Tibial nerve (tissue), 4 donors: ENCODE measurements at places on chromosomes 11 and 22.

DNA sequence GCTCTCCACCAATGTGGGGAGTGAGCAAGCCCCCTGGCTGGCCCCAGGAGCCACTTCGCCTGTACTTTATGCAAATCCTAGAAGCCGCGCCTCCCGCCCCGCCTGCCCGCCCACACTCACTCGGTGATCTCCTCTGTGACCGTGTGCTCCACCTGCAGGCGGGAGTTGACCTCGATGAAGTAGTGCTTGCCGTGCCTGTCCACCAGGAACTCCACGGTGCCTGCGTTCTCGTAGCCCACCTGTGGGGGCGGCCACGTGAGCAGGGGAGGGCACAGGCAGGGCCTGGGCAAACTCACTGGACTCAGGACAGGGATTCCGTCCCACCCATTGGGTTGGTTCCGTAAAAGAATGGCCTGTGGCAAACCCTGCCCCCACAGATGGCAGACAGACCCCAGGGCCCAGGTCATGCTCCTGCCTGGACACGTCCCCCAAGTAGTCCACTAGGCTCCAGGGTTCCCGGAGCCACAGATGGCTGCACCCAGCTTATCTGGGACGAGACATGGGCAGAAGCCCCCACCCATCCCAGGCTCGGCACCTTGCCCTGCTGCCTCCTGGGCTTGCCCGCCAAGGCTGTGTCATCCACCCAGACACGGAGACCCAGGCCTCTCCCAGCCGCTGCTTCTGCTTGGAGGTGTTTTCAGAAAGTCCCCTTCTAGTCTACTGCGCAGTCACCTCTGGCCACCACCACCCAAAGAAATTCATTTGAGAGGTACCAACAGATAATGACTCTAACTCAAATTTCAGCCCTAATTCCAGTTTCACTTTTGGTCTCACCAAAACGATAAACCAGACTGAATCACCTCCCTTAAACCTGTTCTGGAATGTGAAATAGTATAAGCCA is 12.1 kb downstream of the LRFN4 start:
- DNase-seq, result no peak

- no peak for DNase-seq
Measured at GRCh38 chr11:47438721-47439120, 10.2 kb downstream of the RAPSN start.

DNA sequence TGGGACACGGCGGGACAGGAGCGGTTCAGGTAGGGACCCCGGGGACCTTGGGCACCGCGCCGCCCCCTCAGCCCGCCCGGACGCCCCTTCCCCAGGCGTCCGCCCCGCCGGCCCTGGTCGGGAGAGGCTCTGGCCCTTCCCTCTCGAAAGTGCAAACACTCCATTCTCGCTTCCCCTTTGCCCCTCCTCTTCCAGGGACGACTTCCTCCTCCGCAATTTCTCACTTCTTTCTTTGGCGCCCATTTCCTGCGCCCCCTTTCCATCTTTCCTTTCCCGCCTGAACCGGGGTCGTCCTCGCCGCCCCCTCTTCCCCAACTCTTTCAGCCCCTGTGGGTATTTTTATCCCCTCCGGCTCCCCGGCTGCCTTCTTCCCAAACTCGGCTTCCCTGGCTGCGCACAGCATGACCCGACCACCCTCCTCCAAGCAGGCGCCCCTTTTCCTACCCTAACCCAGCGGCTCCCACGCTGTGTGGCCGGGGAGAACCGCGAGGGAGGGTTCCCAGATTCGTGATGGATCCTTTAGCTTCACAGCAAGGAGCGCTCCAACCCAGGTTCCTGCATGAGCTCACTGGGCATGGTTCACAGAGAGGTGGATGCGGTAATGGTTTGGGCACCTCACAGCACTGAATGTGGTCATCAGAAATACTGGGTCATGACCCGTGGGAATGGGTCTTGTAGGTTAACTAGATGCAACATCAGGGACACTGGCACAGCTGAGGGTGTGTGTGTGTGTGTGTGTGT is 689 bp downstream of the RAB39A start:
- no peak for DNase-seq

- no peak for DNase-seq
Measured at GRCh38 chr22:22210375-22210774, 34.2 kb upstream of the VPREB1 start.

DNA sequence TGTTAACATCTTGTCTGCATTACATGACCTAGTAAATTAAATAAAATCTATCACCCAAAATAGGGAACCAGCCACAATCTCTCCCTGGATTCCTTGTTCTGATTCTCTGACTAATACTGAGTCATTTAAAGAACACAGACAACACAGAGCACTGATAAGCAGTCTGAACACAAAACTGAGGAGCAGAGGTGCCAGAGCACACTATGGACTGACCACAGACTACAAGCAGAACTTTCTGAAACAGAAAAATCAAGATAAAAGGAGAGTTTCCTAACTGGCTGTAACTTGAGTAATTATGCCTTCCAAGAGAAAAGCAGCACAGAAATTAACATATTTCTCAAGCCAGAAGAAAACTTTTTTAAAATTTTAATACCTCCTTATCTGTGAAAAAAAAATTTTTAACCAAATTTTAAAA is 128.8 kb downstream of the SGSM3 start:
- DNase-seq, result no peak

DNA sequence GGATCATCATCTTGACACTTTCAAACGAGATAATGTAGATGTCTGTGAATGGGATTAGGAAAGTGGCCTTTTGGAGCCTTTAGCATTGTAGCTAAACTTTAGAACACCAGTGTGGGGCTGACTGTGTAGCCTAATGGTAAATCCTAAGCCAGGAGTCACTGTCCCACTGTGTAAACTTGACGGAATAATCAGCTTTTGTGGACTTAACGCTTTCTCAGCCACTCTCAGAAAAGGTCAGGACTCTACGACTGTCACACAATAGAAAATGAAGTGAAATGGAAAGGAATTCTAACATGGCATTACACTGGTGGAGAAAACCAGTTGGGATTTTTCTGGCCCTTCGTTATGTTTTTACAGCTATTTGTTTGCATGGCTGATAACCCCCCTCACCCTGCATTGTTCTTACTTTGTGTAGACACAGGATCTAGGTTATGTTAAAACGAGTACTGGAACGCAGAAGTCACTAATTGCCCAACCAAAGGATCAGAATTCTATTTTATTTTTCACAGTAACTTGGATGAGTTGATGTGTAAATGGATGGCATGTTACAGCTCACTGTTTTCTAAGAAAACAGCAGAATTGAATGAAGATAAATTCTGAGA is 22.0 kb upstream of the GRAMD1B start:
- no peak for DNase-seq

- DNase-seq, result no peak
Measured at GRCh38 chr11:34261820-34262219, 96.0 kb downstream of the ABTB2 start.

GRCh38 chr22:24147666-24148065 is 33.6 kb upstream of the SUSD2 start:
- no peak for DNase-seq

DNA sequence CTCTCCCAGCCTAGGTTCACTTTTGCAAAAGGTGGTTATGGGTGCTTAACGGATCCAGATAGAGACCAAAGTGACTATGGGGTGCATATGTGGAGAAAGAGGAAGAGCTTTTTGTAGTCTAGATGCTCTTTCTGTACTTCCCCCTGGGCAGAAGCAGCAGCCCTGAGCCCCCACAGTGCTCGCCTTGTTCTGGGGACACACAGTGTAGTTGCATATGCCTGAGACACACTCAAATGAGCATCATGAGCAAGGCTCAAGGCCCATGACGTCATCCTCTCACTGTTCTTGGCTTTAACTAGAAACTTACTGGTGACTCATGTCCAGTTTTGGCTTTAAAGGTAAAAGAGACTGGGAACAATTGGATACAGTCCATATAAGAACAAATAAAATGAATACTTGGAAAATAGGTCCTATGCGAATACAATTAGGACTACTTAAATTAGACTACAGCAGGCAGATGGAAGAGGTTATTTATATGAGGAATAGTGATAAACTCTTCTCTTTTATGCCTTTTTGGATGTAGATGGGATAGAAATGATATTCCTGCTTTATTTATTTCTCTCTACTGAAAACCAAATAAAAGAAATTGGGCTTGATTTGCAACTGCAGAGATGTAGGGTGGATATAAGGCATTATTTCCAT is 20.1 kb upstream of the PEX26 start:
- DNase-seq, result peak; percentile 85

GRCh38 chr22:41625577-41625976 is 4.5 kb downstream of the XRCC6 start:
- no peak for DNase-seq

DNA sequence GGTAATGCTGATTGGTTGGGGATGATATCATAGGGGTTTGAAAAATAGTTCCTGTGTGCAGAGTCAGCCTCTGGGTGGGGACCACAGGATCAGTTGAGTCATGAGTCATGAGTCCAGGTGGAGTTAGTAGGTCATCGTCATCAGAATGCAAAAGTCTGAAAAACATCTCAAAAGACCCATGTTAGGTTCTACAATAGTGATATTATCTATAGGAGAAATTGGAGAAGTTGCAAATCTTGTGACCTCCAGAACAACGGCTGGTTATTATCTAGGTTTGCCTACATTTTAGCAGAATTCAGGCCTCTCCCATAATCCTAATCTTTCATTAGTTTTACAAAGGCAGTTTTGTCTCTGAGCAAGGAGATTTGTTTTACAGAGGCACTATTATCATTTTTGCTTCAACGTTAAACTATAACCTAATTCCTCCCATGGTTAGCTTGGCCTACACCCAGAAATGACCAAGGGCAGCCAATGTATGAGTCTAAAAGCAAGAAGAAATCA is 38.9 kb downstream of the MS4A2 start:
- DNase-seq, result no peak

GRCh38 chr11:93054279-93054678 is 84.8 kb downstream of the MTNR1B start:
- no peak for DNase-seq

DNA sequence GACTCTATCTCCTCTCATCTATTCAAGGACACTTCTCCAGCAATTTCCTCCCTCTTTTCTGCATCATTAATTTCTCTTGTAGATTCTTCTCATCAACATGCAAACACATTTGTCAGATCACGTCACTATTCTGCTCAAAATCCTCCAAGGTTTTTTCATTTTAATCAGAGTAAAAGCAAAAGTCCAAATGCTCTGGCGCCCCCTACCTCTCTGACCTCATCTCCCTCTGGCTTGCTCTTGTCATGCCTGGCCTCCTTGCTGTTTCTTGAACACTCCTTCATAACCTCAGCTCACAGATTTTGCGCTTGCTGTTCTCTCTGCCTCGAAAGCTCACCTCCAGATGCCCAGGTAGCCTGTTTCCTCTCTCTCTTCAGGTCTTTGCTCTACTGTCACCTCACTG is 22.4 kb downstream of the RTCB start:
- DNase-seq, result no peak

DNA sequence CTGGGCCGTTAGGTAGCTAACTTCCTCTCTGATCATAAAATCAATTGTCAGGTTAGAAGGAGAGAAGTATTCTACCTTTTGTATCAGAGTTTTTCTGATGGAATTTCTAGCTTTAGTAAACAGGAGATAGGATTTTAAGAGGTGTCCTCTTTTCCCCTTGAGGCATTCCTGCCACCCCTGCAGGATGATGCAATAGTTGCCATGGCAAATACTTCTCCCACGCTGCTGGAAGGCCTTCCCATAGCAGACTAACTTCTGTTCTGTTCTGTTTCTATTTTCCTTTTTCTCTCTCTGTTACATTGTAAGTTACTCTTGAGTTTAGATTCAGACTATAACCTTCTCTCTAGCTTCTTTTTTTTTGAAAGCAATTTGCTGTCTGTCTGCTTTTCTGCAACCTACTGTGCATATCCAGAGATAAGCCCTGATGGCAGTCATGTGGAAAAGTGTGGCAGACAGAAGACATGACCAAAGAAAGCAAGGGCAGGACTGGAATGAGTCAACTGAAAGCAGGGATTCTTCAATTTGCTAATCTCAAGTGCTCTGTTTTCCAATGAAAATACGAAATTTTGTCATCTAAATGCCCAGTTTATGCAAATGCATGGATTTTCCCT is 679.1 kb downstream of the DLG2 start:
- no peak for DNase-seq

- no peak for DNase-seq
Measured at GRCh38 chr11:27255447-27255828, 107.6 kb downstream of the CCDC34 start.

DNA sequence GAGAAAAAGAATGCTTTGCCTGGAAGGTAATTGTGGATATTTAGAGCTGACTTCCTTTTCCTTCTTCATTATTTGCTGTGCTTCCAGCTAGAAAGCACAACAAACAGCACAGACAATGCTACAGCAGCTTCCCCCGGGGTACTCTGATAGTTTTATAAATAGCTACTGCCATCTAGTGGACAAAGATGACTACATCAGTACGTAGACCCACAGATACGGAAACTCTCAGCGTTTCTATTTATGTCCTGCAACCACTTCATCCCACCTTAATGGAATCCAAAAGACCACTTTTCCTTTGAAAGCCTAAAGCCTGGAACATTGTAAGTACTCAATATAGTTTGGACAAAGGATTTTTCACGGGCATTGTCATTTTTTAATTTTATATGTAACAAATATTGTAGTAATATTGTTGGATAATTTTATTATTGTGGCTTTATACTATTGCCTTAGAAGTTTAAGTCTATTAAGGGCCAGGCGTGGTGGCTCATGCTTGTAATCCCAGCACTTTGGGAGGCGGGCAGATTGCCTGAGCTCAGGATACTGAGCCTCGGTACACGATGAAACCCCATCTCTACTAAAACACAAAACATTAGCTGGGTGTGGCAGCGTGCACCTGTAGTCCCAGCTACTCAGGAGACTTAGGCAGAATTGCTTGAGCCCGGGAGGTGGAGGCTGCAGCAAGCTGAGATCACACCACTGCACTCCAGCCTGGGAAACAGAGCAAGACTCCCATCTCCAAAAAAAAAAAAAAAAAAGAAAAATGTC is 7.5 kb downstream of the HSPA8 start:
- peak; percentile 37 for DNase-seq

- no peak for DNase-seq
Measured at GRCh38 chr11:27464289-27464696, 8.3 kb downstream of the LGR4 start.

DNA sequence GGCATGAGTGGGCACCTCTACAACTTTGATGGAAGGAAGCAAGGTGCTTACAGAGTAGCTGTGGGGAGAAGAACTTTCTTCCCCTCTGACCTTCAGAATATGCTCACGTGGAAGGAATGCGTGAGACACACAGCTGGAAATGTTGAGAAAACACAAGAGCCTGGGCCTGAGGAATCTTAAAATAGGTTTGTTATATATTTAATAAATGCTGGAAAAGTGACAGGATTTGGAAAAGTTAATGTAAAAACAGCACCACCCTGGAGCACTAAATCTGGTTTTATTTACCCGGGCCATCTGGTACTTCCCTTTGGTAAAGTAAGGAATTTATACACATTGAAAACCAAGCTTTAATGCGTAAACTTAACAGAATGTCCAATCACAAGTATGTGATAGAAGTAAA is 14.0 kb upstream of the AMPD3 start:
- DNase-seq, result no peak

GRCh38 chr11:34613552-34614056 is 7.3 kb upstream of the EHF start:
- DNase-seq, result no peak
